ENCODE measurements at places on chromosomes 2 and 18.

DNA sequence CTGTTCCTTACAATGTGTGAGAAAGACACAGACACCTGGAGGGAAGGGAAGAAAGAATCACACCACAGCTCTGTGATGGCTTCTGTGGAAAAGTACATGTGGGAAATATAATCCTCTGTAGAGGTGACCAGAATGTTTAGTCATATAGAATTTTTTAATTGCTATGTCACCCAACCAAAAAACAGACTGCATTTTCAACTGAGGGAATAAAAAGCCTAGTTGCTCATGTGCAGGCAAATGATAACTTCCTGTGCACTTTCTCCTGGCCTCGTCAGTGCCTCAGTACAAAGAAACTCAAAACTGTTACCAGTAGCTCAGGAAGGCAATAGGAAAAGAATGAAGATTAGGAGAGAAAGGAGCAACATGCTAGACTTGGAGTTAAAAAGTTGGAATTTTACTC is 326.8 kb downstream of the OSR1 start:
- no peak for DNase-seq

- no peak for DNase-seq
Measured at GRCh38 chr2:111164078-111164477, 43.4 kb downstream of the BCL2L11 start.

- DNase-seq = no peak
Measured at GRCh38 chr18:36850527-36851201, 21.7 kb downstream of the KIAA1328 start.

DNA sequence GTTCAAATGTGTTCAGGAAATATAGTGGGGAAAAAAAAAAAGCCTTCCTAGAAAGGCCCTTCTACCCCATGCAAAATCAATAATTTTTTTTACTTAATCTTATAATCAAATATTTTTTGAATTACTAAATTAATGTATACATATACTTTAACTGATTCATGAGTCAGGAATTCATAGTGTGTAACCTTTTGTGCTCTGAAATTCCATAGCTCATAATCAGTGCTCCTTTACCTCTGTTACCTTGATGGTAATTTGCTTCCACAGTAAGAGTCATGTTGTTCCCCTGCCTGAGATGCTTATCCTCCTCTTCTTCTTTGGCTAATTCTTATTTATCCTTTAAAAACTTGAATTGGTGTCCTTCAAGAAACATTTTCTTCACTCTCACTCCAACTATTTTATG is 414.2 kb downstream of the THSD7B start:
- no peak for DNase-seq

GRCh38 chr2:67008155-67008554 is 389.0 kb upstream of the ETAA1 start:
- DNase-seq = no peak

DNA sequence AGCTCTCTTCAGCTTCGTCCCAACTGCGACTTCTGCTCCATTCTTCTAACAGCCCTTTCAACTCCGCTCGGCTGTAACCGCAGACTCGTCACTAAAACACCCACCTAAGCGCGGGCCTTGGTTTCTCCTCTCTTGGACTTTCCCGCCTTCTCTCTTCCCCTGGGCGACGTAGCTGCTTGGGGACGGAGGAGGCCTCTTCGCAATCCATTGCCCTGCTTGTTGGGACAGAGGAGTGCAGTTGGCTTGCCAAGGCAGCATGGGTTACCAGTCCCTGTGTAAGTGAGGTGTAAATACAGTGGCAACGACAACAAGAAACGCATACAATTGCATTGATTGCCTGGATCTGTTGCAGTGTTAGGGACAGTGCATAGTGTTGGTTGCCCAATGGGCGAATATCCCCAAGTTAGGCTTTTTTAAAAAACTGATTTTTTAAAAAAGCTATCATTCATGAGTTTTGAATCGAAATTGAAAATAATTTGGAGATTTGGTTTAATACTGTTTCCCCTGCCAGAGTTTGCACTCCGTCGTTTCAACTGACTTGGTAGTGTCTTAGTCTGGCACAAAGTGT is 484 bp upstream of the DARS1 start:
- no peak for DNase-seq

GRCh38 chr2:237722616-237723015 is 76.0 kb upstream of the RBM44 start:
- no peak for DNase-seq

DNA sequence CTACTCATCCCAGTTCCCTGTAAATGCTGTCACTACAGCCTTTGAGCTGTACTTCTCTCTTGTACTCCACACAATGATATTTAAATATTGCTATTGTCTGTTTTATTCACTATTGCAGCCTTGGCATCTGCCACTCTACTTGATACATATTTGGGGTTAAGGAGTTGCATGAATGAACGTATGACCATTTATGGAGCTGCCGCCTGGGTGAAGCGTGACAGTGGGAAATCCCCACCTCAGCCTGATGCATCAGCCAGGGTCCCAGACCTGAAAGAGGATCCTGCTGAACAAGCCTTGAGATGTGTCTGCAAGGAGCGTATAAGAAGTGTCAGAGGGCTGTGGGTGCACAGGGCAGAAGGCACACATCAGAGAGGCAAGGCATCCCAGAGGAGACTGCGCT is 39.1 kb downstream of the MRPL35 start:
- DNase-seq = no peak

DNA sequence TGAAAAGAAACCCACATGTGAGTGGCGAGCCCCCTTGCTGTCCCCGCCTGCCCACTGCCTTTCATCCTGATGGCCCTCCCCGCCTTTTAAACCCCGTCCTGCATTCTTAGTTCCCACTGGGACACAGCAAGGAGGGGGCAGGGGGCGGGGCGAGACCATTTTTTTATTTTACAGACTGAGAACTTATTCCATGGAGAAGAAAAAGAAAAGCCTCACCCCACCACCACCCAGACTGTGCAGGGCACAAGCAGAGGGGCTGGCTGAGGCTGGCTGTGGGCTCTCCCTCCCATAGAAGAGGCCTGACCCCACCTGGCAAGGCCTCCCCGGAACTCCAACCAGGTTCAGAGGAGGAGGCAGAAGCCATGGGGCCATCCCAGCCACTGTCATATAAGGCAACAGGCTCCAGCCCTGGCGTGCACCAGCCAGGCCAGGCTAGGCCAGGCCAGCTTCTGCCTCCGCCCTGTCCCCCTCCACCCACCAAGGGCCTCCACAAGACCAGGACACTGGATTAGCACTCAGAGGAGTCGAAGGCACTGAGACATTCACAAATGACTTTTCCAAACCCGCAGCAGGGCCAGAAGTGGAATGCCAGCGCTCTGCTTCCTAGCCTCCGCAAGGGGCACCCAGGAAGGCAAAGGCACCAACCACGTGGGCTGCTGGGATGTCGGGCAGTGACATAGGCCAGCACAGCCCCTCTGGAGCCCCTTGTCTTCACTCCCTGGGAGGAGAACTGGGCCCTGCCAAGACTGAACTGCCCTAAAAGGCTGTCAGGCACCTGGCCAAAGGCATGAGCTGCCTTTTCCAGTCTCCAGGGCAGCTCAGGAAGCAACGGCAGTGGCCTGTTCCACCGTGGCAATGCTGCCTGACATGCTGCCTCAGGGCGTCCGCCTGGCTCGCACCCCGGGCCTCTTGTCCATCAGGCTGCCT is 37.5 kb upstream of the SEMA4C start:
- peak; percentile 31 for DNase-seq

DNA sequence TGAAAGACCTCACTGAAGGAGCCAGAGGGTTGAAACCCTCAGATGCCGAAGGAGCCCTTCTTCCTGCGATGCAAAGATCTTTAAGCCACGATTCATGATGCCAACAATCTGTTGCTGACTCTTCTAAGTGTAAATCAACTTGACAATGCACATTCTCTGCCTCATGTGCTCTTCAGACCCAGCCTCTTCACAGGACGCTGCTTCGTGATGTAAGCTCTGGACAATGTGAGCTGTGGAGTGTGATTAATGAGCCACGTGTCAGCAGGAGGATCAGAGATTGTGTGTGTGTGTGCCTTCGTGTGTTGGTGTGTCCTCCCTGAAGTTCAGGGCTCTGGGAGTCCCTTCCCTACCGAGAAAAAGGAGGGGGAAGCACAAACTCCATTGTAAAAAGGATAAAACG is 26.5 kb upstream of the TWIST2 start:
- no peak for DNase-seq

DNA sequence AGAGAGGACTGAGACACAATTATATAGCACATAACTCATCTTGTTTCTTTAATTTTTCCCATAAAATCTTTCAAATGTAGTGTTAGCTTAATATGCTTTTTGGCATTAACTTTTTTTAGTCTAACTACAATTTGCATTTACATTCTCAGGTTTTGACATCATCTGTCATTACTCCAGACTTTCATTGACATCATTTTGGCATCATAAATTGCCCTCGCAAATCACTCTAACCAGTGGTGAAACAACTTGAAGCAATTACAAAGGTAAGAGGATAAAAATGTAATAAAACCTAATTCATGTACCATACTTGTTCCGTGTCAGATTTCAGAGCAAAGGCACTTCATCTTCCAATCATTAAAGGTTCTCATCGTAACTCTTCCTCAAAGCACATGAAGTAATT is 41.4 kb downstream of the RFX8 start:
- DNase-seq = no peak

- no peak for DNase-seq
Measured at GRCh38 chr2:11013196-11013595, 101.5 kb downstream of the KCNF1 start.

GRCh38 chr18:3016585-3017297 is 3.8 kb upstream of the LPIN2 start:
- no peak for DNase-seq

GRCh38 chr2:192011196-192011595 is 164.3 kb upstream of the CAVIN2 start:
- DNase-seq = no peak

GRCh38 chr2:79721966-79722365 is 209.1 kb downstream of the CTNNA2 start:
- no peak for DNase-seq

DNA sequence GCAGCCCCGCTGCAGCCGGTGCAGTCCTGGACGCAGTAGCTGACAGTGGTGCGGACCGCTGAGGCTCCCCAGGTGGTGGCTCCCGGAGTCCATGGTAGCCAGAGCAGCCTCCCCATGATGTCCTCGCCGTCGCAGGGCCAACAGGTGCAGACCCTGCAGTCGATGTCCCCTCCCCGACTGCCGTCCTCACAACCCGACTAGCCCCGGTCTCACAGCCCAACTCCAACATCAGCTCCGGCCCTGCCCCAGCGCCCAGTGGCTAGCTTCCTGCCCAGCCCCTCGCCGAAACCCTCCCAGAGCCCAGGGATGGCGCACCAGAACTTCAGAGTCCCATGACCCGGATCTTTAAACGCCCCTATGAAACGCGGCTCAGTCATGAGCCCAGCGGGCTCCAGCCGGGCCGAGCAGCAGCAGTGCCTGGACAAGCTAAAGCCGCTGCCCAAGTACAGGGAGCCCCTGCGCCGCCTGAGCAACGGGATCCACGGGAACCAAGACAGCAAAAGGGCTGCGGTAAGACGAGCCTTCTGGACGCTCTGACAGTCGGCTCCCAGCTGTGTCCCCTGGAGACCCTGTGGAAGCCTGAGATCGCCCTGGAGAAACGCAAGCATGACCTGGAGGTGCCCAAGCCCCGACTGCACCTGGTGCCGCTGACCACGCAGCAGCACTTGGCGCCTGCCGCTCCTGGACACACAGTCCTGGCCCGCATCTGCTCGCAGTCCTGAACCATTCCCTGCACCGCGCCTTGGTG is 53.8 kb upstream of the TUBA3E start:
- DNase-seq = no peak

- no peak for DNase-seq
Measured at GRCh38 chr2:231800493-231801091, 14.3 kb downstream of the COPS7B start.

DNA sequence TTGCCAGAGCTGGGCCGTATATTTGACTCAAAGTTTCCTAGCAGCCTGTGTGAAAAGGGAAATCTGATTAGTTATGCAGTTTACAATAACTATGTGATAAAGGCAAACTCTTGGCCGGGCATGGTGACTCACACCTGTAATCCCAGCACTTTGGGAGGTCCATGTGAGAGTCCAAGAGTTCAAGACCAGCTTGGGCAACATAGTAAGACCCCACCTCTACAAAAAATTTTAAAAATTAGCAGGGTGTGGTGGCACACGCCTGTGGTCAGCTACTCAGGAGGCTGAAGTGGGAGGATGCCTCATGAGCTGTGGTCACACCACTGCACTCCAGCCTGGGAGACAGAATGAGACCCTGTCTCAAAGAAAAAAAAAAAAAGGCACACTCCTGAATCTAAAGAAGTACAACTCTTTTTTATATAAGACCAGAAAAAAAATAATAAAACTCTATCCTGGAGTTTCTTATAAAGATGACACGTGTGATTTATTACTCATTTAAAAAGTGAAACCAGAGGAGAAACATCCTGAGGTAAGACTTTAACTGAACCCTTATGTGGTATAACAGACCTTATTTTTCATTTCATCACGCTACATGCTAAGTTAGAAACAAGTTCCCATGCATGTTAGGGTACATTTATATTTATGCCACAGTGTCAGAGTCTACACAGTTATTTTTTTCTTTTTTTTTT is 32.6 kb upstream of the KCMF1 start:
- peak; percentile 59 for DNase-seq

DNA sequence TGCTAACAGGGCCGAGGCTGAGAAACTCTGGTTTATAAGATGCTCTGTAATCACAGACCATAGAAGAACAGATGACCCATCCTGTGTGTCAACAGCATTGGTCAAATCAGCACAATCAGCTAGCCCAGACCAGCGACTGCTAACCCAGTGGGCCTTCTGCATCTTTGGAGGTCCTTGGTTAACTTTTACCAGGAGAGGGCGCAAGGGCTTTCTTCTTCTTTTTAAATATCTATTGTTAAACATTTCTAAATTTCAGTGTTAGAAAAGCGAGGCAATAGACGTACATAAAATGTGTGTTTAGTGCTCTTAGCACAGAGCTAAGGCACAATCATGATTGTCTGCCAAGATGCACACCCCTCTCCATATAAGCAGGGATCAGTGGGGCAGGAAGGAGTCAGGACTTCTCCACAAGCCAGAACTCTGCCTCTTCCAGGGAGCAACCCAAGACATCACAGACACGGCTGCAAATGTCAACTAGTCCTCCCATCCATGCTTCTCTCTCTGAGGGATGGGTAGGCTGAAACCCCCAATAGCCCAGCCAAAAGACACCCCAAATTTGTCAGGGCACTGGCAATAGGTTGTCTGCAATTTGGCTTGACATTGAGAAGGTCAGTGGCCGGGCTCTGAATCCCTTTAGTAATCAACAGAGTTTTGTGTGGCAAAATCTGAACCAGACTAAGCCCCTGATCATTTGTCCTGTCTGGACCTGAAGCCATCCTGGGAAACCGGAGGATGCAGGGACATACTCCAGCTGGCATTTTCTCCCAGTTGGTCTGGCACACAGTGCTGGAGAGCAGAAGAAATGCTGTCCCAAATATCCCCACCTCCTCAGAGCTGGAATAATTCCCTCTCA is 188.2 kb downstream of the BCL2 start:
- peak; percentile 14 for DNase-seq

DNA sequence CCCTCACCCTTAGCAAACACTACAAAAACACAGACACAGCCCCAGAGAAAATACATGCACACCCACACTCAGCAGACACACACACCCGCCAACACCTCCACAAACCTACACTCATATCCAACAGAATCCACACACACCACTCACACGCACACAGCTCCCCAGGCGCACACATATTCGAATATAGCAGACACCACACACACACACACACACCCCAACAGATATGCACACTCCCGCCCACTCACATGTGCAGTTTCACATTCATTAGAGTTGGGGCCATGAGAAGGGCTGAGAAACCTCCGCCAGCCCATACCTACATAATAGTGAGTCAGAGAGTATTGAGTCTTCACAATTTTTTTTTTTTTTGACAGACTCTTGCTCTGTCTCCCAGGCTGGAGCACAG is 29.4 kb upstream of the NOTO start:
- DNase-seq = peak; percentile 29
